Lower leg skin (tissue), 4 donors: ENCODE measurements at places on chromosomes 4 and X.

GRCh38 chrX:10326578-10326977 lies 169.8 kb downstream of the CLCN4 start:
- DNase-seq: no peak

DNA sequence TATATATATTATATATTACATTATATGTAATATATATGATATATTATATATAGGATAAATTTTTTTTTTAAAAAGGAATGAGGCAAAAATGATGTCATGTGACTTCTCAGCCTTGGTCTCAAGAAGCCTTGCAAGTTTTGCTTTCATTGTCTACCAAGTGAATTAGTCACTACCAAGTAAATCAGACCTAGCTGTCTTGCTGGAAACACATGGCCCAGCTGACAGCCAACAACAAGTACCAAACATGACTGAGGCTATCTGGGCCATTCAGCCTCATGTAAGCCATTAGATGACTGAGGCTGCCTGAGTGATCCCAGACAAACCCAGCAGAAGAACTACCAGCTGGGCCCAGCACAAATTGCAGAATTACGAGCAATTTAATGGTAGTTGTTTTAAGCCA lies 44.9 kb downstream of the HAND2 start:
- no peak for DNase-seq

DNA sequence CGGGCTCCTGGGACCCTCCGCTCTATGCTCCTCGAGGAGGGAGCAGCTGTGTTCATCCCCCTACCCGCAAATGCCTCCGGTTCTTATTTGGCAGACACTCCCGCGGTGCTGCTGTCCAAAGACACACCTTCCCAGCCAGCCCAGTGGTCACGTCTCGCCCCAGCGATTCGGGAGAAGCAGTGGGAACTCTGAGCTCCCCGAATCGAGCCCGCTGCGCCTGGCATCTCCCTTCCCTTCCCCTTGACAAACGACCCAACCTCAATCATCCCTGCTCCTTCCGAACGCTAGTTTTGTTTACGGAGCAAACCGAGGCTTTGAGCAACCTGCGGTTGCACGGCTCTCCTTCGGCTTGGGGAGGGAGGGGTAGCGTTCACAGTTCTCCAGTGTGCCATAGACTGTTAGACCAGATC lies 317 bp upstream of the FRMPD4 start:
- no peak for DNase-seq

DNA sequence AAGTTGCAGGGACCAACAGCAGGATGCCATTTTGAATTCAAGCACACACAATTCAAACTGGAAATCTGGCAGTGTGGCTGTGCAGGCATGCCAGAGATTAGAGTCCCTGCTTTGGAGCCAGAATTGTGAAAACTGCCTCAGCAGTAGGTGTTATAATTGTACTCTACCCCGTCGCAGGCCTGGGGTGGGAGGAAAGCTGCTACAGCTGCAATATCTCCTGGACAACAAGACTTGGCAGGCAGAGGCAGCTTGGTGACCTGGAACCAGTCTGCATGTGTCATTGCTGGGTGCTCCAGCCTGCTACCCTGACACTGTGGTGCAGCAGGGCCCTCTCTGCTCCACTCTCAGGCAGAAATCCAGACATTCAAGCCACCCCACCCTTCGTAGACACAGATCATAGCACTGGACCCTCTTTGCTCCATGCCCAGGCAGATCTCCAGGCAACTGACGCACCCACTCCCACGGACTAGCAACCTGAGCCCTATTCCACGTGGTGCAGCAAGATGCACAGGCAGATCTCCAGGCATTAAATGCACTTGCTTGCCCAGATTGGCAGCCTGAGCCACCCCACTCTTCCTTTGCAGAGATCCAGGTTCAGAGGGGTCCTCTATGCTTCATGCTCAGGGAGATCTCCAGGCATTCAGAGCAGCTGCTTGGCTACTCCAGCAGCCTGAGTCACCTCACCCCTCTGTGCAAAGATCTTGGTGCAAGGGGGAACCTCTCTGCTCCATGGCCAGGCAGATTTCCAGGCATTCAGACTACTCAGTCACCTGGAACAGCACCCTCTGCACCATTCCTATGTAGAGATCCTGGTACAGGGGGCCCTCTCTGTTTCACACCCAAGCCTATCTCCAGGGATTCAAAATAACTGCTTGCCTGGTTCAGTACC lies 140.5 kb downstream of the LRBA start:
- DNase-seq: no peak

DNA sequence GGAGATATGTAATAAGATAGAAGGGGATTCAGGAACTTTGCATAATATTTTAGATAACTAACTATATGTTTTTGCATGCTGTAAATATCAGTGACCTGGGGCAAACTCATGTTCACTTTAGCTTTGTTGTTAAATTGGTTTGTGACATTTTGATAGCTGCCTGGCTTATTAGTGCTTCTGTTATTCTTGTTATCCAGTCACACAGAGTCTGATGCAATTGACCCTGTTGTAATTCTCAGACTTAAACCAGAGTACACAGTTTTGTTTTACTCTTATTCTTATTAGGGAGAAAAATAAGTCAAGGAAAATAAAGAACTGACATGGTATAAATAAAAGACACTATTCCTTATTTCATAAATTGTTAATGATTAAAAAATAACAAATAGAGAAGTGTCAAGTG lies 516.7 kb upstream of the SLIT2 start:
- DNase-seq: no peak
